H4 (cell line): ENCODE measurements at places on chromosomes 3 and 15. TPM values are rescaled to one million over a fixed set of nuclear protein-coding genes. Genes with fewer than 3 reads are reported as not detected.

DNA sequence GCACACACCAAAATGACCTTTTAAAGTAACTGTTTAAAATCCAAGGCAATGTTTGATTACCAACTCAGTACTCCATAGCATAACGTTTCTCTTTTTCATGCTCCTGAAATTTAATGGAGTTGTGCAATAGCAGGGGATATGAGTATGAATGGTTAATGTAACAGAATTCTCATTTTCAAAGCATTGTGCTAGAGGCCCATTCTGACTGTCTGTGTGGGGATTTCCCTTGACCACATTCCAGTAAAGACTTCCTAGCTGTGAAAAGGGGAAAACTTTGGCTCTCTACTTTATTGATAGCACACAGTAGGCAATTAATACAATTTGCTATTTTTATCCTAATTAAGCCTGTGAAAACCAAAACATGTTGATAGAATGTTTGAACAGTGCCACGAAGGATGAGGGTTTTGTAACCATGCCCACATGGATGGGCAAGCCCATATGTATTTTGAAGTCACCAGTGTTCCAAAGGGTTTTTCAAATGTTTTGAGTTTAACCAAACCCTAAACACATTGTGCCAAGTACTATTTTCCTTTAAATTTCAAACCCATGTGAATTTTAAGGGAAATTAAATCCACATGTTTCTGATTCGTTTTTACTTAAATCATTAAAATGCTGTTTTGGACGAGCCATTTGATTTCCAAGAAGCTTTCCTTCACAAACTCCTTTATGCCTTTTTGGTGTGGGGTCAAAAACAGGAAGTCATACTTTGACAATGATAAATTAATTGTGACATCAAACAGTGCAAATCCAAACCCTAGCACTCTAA, 261.2 kb downstream of the SHOX2 start:
- DNase-seq: no peak

- DNase-seq: peak; percentile 49
Measured at GRCh38 chr3:30012941-30013543, 593.4 kb upstream of the TGFBR2 start.

DNA sequence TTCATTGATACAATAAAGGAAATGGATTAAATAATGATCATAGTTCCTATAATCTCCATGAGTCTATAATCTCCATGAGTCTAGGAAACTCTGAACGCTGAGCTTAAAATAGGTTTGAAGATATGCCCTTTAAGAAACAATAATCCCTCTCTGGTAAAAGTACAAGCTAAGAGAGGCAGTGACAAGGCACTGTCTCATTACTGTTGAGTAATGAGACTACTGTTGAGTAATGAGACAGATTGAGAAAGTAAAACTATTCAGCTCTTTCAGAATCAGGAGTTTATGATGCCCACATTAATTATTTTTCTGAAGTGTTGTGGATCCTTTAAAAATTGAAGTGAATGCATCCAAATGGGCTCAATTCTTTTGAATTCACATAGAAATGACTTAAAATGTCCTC, 235.5 kb upstream of the THRB start:
- no peak for DNase-seq

GRCh38 chr3:52381623-52382022, 63.3 kb downstream of the SEMA3G start:
- no peak for DNase-seq

DNA sequence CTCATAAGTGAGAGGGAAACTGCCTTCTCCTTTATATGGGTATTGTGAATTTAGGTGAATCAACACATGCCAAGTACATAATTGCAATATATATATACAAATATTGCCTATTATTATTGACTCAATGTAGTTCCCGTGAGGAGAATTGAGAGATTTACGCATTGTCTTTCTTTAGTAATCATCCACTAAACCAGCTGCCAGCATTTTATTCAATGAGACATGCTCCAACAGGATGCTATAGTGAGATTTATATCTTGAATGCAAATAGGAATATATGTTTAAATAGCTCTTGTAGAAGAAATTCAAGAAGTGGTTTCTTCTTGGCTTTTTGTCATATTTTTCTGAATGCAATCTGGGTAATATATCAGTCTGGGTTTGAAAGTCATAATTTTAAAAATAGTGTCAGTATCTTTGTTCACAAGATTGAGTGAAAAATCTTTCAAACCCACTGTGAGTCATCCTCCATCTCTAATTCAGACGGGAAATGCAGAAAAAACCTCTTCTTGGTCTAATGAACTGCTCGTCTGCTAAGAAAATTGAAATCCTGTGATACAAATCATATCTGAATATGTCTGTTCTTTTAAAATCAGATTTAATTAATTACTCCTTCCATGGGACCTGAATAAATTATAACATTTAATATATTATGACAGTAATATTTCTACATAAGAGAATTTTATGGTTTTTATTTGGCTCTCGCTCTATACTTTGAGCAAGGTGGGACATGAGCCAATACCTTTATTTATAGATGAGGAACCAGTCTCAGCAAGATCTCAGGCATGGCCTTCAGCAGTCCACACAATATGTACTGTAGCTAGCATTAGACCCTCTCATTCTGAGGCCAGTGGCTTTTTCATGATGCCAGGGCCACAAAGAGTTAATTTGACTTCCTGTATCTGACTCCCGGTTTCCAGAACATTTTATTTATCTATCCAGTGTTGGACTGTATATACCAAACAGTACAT, 516.0 kb downstream of the GABRG3 start:
- DNase-seq: no peak

DNA sequence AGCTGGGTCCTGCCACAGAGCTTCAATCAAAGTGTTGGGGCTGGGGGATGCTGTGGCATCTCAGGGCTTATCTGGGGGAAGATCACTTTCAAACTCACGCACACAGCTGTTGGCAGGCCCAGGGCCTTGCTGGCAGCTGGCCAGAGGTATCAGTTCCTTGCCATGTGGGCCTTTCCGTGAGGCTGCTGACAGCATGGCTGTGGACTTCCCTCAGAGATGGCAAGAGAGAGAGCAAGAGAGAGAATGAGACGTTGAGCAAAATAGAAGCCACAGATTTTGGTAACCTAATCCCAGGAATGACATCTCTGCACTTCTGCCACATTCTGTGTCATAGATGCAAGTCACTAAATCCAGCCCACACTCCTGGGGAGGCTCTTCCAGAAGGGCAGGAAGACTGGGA, 91.0 kb downstream of the TPRG1 start:
- peak; percentile 36 for DNase-seq

DNA sequence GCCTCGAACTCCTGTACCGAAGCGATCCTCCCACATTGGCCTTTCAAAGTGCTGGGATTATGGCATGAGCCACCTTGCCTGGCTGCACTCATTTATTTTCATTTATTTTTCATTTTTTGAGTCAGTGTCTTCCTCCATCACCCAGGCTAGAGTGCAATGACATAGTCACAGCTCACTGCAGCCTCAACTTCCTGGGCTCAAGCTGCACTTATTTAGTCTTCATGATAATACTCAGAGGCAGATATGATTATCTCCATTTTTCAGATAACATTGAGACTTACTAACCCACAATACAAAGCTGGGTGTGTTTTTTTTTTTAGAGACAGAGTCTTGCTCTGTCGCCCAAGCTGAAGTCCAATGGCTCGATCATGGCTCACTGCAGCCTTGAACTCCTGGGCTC, 10.0 kb downstream of the PRKCI start:
- no peak for DNase-seq

DNA sequence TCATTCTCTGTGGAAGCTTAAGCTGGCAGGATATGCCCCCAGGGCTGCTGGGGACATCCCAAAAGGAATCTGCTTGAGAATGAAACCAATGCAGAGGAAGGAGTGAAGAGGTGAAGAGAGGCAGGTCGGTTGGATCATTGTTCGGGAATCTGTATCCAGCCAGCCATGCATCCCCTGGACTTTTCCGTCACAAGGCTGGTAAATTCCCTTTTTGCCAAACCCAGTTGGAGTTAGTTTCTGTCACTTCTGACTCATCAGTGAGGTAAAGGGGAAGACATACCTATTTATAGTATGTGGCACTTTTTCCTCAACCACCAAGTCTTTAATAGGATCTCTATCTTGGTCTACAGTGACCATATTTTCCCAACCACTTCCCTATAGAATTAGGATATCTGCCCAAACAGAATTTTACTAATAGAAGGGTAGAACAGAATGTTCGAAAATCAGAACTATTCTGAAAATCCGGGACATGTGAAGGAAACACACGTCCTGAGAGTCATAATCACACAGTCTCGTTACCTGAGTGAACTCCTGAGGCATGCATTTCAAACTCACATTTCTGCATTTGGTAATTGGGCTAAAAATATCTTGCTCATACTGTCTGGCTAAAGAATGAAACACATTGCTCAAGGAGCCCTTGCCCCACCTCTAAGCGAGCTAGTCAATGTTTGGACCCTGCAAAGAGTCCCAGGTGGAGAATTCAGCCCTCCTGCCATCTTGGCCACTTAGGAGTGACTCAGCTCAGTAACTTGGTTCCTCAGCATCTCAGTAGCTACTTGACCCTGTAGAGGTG, 289.7 kb upstream of the ADAMTS9 start:
- DNase-seq: peak; percentile 34

GRCh38 chr15:80618685-80619400, 76.3 kb upstream of the ABHD17C start:
- no peak for DNase-seq

DNA sequence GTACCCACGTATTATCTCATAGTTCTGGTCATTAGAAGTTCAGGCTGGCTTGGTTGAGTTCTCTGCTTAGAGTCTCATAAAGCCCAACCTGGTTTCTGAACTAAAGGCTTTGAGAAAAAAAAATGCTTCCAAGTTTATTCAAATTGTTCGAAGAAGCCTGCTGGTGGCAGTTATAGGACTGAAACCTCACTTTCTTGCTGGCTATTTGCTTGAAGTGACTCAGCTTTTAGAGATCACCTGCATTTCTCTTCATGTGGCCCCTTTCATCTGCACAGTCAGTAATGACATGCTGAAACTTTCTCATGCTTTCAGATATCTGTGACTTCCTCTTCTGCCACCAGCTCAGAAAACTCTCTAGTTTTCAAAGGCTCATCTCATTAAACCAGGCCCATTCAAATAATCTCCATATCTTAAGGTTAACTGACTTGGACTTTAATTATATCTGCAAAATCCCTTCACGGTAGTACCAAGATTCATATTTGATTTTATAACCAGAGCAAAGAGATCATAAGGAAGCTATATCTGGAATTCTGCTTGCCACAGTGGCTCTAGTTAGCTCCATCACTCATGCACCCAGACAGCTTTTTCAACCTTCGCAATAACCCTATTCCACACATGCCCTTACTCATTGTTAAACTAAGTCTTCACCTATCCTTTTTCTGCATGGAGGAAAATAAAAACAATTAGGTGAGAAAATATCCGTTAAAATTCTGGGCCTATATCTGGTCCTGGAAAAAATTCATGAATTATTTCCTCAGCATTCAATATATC, 433.8 kb upstream of the CBLB start:
- DNase-seq: no peak

GRCh38 chr3:186280737-186281136, 81.3 kb downstream of the DGKG start:
- DNase-seq: no peak

GRCh38 chr15:34733621-34734020, 21.2 kb downstream of the GJD2 start:
- DNase-seq: no peak

- DNase-seq: peak; percentile 55
Measured at GRCh38 chr3:151468284-151468917, 7.5 kb upstream of the IGSF10 start.

- DNase-seq: no peak
Measured at GRCh38 chr3:166080096-166080495, 242.9 kb upstream of the BCHE start.

DNA sequence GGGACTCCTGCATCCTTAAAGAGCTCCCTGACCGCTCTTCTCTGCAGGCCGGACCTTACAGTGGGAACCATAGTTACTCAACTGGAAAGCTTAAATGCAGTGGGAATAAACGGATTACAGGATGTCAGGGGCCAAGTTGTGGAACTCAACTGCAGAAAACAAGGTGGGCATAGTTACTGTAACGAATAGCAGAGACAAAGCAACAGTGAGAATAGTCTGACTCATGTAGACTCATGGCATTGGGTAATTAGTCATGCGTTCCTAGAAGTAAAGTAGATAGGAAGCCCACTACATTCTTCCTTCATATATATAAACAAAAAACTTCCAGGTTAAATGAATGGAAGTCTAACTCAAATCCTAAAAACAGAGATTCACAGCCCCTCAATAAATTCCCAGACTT, 95.5 kb upstream of the CHRNA7 start:
- DNase-seq: no peak

DNA sequence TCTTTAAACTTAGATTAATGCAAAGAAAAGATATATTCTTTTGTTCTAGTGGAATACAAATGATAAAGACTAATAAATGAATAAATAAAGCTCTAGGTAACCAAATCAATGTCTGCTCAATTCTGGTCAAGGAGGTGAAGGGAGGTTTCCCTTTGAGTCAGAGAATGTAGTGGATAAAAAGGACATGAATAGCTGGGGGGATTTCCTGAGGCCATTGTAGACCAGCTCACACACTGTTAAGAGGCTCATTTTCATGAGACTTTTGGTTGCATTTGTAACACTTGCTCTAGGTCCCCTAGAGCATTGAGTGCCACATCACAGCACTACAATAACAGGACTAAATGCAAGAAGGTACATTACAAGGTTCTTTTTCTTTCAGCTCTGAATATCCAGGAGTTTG, 170.7 kb downstream of the TIGIT start:
- DNase-seq: no peak

- no peak for DNase-seq
Measured at GRCh38 chr3:51355891-51356578, 29.1 kb upstream of the MANF start.

DNA sequence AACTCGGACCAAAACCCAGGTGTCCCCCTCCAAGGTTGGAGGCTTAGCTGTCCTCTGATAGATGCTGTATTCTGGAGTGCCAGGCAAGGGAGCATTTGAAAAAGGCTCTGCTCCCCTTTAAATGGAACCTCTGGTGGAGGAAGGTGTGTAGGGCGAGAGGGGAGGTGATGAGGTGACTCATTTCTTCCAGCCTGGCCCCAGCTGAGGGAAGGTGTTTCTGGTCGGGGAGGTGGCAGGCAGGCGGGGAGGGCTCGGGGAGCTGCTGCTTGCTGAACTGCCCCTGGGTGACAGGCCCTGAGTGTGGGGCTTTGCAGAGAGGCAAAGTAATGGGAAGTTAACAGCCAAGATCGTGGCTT, 18.8 kb downstream of the PSTPIP1 start:
- no peak for DNase-seq

GRCh38 chr3:113249601-113250000, 38.2 kb downstream of the BOC start:
- DNase-seq: no peak

ADIPOQ gene
- not detected in 2 replicates for total RNA-seq

C3orf85 gene
- total RNA-seq: not detected in 2 replicates

COL8A1 gene
- 7.3 and 24.3 TPM in 2 replicates for total RNA-seq

LINGO1 gene
- total RNA-seq: 0.41 TPM in 1 of 2 replicates, not detected in the other

MNS1 gene
- total RNA-seq: 0.62 and 0.66 TPM in 2 replicates

KNG1 gene
- not detected in 2 replicates for total RNA-seq

MKRN2OS gene
- total RNA-seq: not detected in 2 replicates

RNF13 gene
- total RNA-seq: 42.3 and 72.7 TPM in 2 replicates

SHQ1 gene
- 19.5 and 22.3 TPM in 2 replicates for total RNA-seq

HACL1 gene
- 18.1 and 19.0 TPM in 2 replicates for total RNA-seq

OXSR1 gene
- 11.6 and 13.7 TPM in 2 replicates for total RNA-seq

CTXN2 gene
- not detected in 2 replicates for total RNA-seq
